ENCODE measurements at places on chromosomes 2 and 18.

GRCh38 chr2:20516646-20517341, 69.9 kb downstream of the RHOB start:
- no peak for DNase-seq

- DNase-seq = no peak
Observed at GRCh38 chr18:23994361-23994902, 20.1 kb upstream of the TTC39C start.

GRCh38 chr2:10216677-10217488, 85.8 kb upstream of the HPCAL1 start:
- DNase-seq = no peak

DNA sequence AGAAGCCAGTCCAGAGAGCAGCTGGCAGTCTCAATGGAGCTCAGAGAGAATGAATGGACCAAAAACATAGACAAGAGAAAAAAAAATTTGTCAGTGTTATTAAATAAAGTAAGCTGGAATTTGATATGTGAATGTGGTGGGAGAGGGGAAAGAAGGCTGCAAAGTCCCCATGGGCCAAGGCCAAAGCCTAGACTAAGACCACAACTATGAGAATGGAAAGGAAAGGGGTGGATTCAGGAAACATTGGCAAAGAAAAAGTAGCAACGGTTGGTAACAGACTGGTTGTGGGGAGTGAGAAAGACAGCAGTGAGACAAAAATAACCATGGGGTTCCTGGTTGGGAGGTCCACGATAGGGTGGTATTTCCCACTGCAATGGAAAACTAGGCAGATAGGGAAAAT, 47.0 kb downstream of the ZEB2 start:
- DNase-seq = no peak

DNA sequence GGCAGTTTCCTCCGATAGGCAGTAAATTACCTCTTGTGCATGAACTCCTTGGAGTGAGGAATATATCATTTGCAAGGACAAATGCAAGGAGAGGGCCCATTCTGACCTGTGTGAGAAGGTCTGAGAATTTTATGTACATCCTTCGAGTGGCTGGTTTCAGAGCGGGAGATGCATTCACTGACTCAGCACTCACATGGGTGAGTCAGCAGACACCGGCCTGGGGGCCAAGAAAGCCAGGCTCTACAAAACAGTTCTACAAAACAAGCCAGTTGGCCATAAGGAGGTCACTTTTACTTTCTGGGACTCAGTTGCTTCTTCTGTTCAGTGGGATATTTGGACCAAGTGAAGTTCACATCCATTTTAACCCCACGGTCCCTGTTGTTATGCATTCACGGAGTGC, 35.3 kb downstream of the CYP26B1 start:
- no peak for DNase-seq

DNA sequence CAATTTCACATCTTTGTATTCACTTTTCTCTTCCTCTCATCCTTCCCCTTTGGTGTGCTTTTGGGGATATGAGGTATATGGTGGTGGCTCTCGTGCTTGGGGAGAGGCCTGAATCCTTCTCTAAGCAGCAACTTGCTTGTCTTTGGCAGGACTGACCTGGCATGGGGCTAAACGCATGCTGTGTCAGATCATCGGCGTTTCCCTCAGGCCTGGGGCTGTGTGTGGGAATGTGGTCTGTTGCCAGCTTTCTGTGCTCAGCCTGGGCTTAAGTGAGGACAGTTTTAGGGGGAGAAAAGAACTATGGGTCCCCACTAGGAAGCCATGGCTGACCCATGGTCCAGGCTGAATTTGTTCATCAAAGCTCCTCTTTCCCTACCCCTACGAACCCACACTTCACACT, 60.7 kb downstream of the TET3 start:
- DNase-seq = no peak

- no peak for DNase-seq
Observed at GRCh38 chr2:128324008-128324896, 5.6 kb upstream of the HS6ST1 start.

- no peak for DNase-seq
Observed at GRCh38 chr18:67421651-67422050, 94.9 kb downstream of the DSEL start.

DNA sequence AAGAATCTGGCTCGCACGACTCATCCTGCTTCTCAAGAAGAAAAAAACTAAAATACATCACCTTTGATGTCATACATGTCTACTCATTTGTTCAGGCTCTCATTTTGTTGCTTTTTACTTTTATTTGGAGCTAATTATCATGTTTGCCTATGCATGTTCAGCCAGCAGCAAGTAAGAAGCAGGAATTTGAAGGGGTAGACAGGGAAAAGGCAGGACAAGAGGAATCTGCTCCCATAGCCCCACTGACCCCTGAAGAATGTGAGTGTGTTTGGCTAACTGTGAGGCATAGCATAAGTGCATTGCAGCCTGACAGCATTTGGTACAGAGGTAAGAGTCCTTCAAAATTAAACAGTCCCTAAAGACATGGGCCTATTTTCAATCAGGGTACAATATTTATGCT, 72.7 kb downstream of the NYAP2 start:
- DNase-seq = no peak

GRCh38 chr2:99166218-99166617, 11.5 kb downstream of the LIPT1 start:
- DNase-seq = no peak

DNA sequence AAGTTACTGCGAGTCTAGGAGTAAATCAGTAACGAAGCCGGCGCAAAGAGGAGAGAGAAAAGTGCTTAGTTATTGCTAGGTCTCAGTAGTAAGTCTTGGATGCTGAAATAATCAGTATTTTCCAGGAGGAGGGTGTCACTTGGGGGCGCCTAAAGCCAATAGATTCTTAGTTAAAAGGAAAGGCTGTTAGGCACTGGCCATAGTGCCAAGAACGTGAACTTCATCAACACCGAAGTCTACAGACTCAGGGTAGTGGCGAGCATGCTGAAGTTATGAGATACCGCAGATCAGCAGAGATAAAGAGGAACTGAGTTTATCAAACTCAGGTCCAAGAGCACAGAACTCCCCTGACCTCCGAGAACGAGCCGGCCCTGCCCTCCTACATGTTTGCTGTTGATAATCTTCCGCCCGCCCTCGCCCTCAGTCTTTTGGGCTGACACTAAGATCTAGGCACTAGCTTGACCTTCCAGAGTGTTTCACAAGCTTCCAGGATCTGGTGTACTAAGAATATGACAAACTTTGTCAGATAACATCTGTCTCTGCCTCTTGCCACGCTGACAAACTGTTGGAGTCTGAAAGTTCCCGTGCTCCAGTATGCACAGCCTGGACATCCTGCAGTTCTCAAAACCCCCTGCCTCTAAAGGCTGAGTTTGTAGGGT, 49.2 kb downstream of the CYB5A start:
- no peak for DNase-seq

DNA sequence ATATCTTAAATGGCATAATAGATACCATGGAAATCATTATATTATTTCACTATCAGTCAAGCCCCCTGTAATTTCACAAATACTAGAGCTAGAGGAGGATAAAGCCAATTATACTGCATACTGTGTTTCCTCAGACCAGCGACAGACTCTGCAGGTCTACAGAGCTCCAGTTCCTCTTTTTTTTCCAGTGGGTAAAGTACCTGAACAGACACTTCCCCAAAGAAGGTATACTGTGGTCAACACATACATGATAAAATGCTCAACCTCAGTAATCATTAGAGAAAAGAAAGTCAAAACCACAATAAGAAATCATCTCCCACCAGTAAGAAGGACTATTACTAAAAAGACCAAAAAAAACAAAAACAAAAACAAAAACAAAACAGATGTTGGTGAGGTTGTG, 44.6 kb downstream of the SCN7A start:
- no peak for DNase-seq

DNA sequence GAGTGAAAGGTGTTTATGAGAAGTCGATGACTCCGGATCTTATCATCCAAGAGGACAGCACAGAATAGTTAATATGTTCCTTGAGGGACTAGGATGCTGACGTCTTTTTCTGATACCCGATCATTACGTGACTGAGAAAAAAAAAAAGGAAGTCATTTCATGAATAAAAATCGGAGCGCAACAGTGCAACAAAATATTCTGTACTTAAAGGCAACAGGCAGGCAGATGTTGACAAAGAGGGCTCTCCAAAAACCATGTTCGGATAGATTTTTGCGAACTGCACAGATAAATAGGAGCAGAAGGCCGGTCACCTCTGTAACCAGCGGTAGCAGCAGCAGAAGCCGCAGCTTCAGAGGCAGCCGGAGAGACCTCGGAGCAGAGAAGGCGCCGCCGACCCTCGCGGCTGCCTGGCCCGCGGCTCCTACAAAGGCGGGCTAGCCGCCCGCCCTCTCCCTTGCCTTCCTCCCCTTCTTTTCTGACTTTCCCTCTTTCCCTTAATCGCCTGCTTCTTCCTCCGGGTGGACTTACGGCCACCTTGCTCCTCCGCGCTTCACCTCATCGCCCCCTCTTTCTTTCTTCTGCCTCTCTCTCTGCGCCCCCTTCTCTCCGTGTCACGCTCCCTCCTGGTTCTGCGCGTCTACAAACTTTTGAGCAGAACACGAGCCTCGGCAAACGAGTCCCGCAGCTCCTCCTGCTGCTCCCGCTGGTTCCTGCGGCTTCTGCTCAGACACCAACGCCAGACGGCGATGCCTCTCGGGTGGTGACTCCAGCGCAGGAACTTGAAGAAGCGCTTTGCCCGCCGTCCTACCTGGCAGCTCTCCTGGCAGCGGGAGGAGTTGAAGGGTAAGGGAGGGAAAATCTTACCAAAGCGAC, at the start of gene ADCYAP1:
TSS of gene ADCYAP1 (plus strand) at position 654 of the 873 bp plus-strand sequence. CDS start 516 bp downstream, outside the sequence.
- DNase-seq = no peak

DNA sequence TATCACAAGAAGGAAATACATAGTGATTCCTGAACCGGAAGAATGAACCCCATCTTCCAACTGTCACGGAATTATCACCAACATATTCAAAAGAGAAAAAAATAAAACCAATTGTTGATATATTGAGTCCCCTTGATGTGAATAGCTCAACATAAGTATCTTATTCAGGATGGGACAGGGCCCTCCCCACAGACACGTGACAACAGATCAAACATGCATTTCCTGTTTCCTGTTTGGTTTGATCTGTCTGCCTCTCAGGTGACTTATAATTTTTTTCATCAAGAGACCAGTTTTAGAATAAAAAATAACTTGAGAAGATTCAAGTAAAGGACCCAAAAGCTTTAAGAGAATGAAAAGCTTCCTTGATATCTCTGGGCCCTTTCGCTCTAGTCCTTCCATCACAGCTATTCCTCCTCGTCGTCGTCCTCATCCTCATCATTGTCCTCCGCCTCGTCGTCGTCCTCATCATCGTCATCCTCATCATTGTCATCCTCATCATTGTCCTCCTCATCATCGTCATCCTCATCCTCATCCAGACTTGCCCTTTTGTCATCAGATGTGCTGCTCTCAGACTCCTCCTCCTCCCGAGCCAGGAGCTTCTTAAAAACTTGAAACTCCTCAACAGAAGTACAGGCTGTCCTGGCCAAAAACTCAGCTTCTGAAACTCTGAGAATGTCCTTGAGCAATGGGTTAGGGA, 6.3 kb downstream of the MTERF4 start:
- no peak for DNase-seq

GRCh38 chr18:79402977-79403722, 7.4 kb downstream of the NFATC1 start:
- DNase-seq = no peak

DNA sequence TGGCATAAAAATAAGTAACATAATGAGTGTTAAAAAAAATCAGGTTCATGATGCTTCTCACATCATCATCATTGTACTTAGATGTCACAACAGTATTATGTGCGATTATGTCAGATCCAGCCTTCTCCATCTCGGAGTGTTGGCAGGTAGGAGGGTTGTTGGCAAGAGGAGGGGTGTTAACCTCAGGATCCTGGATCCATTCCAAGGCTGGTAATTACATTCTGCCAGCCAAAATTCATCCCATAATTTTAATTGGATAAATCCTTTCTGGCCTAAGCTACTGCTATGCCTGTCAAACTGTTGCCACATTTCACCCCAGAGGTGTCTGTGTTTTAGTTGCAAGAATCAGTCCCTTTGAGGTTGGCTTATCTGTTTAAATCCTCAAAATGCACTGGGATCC, 891 bp upstream of the FTCDNL1 start:
- DNase-seq = no peak

GRCh38 chr2:173808718-173809117, 156.5 kb downstream of the SP3 start:
- DNase-seq = no peak

DNA sequence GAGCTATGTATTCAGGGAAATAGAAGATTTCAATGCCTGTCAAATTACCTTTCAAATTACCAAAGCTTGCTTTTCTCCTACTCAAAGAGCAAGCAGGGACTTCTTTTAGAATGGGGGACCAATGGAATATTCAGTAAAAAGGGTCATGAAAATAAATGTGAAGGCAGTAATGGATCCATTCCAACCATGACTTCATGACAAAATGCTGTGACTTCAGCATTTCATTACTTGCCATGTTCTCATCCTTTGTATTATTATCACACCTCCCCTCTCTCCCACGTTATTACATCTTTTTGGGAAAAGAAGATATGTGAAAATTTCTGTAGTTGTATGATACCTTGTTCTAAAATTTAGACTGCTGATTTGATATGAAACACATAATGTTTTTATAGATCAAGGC, 864.0 kb upstream of the FSHR start:
- no peak for DNase-seq

- no peak for DNase-seq
Observed at GRCh38 chr2:12488352-12489318, 228.1 kb upstream of the TRIB2 start.

DNA sequence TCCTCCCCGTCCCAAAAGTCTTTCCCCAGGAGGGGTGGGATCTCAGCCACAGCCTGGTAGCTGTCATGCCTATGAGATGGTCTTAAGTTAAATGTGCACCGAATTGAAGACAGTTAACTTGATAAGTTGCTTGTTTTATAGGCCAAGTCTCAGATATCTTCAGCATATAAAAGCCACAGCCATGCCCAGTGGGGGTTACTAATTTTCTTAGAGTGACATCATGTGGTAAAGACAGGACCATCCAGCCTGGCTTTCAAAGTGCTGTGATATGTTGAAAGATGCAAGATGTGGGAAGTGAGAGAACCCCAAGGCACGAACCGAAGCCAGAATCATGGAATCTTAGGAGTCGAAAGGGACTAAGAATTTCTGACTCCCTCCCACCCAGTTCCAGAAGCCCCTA, 42.1 kb upstream of the FAM124B start:
- DNase-seq = no peak

GRCh38 chr2:10007921-10008808, 35.2 kb upstream of the KLF11 start:
- no peak for DNase-seq

DNA sequence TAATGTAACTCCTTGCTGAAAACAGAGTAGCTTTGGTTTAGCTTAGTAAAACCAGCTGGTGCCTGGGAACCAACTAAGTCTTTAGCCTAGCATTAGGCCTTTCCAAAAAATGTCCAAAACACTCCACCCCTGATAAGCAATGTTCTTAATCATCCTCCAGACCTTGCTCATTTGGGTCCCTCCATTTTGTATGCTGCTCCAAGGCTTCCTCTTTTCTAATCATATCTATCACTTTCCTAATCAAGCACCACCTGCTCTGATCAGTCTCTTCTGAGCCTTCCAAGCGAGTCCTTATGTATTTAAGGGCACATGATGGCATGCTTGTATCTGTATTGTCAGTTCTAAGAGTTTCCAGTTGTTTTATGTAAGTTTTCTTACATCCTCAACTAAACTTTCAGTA, 23.6 kb downstream of the THADA start:
- DNase-seq = no peak
